ENCODE measurements at places on chromosomes 12 and 14.

DNA sequence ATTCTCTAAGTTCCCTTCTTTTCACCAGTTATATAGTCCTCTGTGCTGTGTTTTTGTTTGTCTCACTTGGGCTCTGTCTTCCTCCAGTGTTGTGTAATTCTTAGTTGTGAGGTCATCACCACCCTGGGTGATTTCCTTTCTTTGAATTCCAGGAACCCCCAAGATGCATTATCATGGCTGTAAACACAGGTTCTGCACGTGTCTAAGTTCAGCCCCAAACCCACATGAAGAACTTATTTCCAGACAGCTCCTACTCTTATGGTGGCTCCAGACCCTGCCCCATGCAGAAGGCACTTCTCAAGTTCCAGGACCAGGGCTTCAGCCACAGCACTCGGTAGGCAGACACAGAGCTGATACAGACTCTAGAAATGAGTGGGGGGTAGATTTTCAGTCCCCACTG is 560.5 kb downstream of the BCL11B start:
- DNase-seq = no peak

DNA sequence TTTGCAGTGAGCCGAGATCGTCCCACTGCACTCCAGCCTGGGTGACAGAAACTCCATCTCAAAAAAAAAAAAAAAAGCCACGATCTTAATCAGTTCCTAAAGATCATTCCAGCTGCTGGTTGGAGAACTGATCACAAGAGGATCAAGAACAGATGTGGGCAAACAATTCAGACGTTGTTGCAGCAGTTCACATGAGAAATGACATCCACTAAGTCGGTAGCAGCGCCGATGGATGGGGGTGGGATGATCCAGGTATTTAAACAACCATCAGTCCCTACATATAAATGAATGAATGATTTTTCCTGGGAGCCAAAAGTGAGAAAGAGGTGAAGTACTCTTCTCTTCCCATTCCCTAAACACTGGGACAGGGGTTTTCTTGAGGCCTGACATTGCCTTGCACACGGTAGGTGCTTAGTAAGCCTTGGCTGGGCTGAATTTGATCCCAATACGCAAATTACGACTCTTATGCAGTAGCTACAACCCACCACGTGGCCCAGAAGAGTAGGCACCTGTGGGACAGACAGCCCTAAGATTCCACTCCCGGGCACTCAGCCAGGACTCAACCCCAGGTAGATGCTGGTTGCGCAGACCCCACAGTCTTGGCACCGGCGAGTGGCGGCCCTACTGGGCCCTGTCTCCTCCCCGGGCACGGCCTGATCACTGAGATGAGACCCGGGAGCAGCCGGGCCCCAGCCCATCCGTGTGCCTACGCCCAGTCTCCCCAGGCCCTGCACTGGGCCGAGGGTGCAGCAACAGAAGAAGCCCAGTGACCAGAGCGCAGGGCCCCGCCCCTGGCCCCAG is 565 bp downstream of the SPRYD3 start:
- no peak for DNase-seq

- no peak for DNase-seq
Measured at GRCh38 chr12:120485961-120486881, 9.7 kb upstream of the DYNLL1 start.

DNA sequence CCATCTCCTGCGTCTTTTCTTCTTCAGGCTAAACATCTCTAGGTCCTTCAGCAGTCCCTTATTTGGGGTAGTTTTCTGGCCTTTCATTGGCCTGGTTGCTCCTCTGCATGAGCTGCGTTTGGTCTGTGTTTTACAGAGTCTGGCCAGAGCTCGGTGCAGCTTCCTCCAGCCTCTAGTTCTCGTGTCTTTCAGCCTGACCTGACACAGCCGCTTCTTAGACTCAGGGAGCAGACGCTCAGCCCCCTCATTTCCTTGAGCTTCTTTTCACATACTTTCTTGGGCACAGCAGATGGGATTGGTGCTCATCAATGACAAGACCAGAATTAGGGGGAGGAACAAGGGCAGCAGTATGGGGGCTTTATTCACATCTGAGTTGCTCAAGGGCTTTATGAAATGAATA is 13.6 kb upstream of the GSG1 start:
- DNase-seq = no peak

DNA sequence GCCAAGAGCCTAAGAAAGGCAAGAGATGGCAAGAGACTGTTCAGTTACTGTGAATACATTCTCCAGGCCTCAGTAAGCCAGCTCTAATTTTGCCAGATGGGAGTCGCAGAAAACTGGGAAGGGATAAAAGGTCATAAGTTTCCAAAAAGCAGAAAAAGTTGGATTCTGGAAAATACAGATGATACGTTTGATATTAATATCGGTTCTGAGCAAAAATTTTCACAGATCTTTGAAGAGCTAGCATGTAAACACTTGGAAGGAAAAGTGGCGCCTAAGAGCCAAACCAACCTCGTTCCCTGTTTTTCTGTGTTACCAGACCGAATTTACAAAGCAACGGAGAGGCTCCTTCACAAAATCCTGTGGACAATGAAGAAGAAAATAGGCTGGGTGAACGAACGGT is 7.8 kb upstream of the EML1 start:
- DNase-seq = no peak

DNA sequence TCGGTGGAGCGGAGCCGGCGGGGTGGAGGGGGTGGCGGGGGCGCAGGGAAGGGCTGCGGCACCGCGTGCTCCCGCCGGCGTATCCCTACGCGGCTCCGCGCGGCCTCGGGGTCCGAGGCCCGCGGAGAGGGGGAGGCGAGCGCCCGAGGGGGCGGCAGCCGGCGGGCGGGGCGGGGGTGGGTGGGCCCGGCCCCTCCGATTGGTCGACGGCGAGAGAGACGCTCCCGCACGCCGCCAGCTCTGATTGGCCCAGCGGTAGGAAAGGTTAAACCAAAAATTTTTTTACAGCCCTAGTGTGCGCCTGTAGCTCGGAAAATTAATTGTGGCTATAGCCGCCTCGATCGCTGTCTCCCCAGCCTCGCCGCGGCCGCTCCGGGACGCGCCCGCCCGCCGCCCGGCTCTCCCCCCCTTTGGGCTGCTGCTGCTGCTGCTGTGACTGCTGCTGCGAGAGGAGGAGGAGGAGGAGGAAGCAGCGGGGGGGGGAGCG is at the start of gene FOXG1:
Gene FOXG1 (plus strand): TSS at position 319 of the 487 bp plus-strand sequence. CDS start 493 bp downstream, outside the sequence.
- no peak for DNase-seq

- no peak for DNase-seq
Measured at GRCh38 chr12:46212108-46212982, 56.5 kb downstream of the SLC38A1 start.

DNA sequence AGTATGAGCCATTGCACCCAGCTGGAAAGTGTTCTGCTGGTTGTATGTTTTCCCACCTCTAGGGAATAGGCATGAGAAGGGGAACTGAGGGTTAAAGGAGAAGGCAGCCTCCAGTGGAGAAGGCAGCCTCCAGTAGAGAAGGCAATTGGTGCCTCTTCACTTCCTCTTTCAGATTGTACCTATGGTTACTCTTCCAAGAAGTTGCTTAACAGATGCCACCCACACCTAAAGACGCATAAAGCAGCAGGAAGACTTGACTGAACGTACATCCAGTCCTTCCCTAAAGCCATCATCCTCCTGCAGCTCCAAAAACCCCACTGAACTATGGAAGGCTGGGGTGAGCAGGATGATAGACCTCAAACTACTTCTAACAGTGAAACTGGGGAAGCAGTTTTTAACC is 13.1 kb downstream of the DPF3 start:
- no peak for DNase-seq

DNA sequence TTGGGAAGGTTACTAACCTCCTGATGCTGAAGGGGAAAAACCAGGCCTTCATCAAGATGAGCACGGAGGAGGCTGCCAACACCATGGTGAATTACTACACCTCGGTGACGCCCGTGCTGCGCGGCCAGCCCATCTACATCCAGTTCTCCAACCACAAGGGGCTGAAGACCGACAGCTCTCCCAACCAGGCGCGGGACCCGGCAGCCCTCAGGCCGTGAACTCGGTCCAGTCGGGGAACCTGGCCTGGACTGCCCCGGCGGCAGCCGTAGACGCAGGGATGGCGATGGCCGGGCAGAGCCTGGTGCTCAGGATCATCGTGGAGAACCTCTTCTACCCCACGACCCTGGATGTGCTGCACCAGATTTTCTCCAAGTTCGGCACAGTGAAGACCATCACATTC is 133.0 kb upstream of the FUT8 start:
- DNase-seq = no peak

- DNase-seq = no peak
Measured at GRCh38 chr12:8823565-8824300, 1.3 kb downstream of the A2ML1 start.

- DNase-seq = no peak
Measured at GRCh38 chr12:116406529-116406928, 129.0 kb upstream of the MED13L start.

DNA sequence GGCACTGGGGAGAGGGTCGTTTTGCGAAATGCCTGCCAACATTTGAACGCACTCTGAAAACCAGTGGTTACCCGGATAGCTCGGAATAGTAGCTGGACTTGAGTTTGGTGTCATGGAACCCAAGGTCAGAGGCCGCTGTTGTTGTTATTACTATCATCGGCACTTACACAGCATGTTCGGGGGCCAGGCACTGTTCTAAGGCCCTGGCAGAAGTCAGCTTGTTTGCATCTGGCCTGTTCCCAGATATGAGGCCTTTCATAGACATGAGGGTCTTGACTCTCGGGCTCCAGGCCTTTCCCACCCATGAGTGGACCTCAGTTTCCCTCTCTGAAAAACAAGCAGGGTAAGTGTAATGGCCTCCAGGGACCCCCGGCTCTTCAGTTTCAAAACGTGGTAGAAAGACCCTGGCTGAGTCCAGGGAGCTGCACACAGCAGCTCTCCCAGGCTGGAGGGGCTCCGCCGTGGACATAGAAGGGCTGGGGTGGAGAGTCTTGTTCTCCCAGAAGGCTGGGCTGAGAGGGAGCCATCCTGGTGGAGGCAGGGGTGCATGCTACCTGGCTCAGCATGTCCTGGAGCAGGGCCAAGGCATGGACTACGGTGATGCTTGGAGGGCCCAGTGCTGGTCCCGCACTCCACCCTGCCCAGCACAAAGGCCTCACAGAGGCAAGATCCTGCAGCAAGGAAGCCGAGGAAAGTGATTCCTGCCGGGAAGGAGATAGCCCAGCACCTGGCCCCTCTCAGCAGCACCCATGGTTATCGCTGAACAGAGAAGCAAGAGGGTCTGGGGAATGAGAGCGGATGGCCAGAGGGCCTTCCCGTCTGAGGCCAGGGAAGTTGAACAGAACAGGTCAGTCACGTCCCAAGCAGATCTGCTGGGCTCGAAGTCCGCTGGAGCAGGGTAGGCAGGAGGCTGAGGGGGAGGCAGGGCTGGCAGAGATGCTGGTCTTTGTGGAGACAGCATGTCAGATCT is 63.5 kb upstream of the C14orf180 start:
- no peak for DNase-seq

GRCh38 chr12:129868575-129868974 is 35.2 kb downstream of the TMEM132D start:
- DNase-seq = no peak

GRCh38 chr12:851913-852312 is 97.6 kb downstream of the RAD52 start:
- DNase-seq = no peak

- no peak for DNase-seq
Measured at GRCh38 chr12:128613837-128614590, 209.7 kb downstream of the SLC15A4 start.

- DNase-seq = no peak
Measured at GRCh38 chr12:25558586-25558985, 5.5 kb upstream of the LMNTD1 start.

- no peak for DNase-seq
Measured at GRCh38 chr12:80291108-80291754, 152.8 kb upstream of the PTPRQ start.

DNA sequence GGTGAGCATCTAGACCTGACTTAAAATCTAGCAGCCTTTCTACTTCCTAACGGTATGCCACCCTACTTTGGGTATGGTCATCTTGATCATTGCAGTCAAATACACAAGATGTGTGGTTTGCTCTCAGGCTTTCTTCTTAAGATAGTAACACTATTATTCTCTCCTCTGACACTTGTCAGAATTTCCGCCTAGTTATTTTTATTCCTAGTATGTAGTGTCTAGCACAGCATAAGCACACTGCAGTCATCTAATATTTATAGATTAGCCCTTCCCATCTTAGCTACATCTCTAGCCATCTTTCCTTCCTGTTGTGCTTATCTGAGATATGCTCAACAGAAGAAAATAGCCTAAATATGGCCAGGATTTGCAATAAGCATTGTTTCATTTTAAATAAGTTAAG is 180.1 kb downstream of the C12orf50 start:
- DNase-seq = no peak

- no peak for DNase-seq
Measured at GRCh38 chr14:83470466-83470865, 1936.8 kb upstream of the SEL1L start.

DNA sequence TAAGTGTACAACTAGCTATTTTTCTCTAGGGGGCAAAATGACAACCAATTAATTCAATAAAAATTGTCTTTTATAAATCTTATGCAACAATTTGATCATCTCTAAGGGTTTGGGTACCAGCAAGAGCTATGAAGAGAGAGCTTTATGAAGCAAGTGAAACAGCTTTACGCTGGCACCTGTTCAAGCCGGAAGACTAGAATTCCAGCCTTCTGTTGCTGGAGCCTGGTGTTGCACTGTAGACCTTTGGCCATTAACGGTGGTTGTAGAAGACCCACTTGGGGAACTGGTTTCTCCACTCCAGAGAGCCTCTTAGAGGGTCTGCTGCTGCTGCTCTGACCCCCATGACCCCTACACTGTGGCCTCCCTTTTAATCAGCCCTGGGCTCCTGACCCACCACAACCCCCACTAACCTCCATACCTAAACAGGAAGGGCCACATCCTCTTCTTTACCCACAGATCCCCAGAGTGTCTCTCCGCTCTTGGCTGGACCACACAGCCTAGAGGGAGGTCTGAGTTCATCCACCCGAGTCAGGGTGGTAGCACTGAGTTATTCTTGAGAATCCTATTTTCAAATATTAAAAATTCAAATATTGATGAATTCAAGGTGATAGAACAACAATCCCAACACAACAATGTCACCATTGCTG is 54.6 kb upstream of the STON2 start:
- no peak for DNase-seq

DNA sequence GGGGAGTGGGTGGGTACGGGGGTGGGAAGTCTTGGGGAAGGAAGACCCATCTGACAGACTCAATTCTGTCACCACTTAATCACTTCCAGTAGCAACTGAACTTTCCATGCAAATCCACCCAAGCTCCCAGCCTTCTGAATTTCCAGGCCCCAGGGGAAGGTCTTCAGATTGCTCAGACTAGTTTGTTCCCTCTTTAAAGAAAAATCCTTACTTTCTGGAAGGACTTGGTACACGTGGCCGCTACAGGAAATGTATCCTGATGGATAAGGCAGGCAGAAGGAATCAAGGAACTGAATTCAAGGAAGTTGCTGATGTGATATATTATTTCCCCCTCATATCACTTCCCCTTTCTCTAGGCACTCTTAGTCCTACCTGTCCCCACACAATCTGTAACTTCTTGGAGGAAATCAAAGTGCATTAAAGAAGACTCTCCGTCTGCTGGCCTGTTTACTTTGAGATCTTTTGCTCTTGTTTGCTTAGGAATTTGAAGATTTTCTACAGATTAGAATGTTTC is 6.4 kb downstream of the NFKBIA start:
- no peak for DNase-seq
